ENCODE measurements at places on chromosomes 13 and 19.

- no peak for DNase-seq
Measured at GRCh38 chr19:21655540-21656126, 111.7 kb downstream of the ZNF100 start.

- DNase-seq, result no peak
Measured at GRCh38 chr13:26041444-26041843, 10.4 kb downstream of the SHISA2 start.

DNA sequence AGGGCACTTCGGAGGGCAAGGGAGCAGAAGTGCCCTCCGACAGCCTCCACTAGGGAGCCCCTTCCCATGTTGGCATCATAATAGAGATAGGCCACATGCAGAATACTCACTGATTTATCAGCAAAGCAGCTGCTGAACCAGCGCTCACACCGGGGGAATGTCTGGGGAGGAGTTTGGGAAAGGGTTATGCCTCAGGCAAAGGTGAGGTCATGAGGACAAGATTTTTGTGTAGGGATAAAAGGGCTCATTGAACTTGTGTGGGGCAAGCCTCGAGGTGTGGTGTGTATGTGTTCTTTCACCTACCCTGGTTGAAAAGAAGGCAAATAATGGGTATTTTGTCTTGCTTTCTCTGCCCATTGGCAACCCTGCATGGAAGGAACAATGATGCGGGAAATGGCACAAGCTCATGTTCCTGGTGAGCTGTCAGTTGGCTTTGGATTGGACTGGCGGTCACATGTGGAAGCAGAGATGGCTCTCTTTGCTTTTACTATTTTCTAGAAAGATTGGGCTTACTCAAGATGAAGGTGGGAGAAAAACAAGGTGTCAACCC lies 39.1 kb upstream of the SLC7A9 start:
- no peak for DNase-seq

DNA sequence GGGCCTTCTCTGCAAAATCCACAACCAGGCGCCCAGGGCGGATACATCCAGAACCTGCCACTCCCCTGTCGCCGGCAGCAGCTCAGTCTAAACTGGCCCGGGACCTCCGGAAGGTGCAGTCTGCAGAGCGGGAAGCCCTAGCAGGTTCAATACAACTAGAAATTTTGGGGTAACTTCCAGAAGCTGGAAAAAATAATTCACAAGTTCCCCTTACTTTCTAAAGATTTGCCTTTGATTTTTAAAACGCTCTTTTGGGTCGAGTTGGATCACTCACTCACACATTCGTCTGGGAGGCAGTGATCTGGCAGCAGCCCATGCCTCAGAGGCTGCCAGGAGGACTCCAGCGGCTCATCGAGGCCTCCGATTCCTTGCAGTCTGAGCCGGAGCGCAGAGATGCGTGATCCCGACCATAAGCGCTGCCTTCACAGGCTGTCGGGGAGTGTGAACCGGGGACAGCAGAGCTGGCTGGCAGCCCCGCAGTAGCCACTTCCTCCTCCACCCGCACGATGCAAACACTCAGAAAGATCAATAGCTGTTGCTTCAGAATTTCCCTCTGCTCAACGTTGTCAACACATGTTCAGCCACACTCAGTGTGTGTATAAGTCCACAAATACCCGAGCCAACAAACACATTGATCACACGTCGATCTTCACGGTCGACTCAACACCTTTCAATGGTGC lies 35.6 kb upstream of the ZNF507 start:
- DNase-seq, result no peak

DNA sequence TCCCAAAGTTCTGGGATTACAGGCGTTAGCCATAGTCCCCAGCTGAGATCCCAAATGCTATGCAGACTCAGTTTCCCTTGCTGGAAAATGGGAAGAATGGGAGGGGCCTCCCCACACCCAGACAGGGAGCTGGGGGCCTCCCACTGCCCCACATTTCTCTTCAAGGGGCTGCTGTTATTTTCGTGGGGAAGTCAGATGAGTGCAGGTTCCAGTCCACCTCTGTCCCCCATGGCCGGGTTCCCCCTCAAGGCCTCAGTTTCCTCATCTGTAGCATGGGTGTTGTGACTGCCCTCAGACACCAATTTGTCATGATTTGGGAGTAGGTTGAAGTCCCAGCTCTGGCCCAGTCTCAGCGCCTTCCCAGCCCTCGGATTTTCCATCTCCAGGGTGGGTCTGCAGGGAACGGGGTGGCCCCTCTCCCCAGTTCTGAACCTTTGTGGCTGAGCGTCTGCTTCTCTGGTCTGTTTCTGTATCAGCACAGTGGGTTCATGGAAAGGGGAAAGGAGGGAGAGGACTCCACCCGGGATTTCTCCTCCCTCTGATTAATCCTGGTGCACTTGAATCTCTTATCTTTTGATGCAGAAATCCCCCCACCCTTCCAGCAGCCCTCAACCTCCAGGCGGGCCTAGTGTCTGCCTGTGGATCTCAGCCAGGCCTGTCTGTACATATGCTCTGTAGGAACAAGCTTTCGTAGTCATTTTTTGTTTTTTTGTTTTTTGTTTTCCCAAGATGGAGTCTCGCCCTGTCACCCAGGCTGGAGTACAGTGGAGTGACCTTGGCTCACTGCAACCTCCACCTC lies 12.2 kb downstream of the NFIC start:
- no peak for DNase-seq

GRCh38 chr13:101452519-101453485 lies at the start of gene ITGBL1:
Gene ITGBL1, plus strand, starts transcription at chr13:101452675. Its CDS starts 159 bp downstream, at chr13:101452834.
- no peak for DNase-seq

DNA sequence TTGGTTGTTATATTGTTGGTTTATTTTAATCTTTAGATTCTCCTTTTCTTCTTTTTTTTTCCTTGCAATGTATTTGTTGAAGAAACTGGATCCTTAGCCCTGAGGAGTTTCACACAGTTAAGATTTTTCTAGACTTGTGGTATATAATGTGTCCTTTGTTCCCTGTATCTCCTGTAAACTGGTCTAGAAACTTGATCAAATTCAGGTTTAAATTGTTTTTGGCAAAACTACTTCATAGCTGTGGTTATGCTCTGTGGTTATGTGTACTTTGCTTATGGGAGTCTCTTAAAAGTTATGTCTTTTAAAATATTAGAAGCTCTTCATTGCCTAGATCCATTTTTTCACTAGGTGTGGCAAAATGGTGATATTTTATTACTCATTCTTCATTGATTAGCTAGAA lies 3.7 kb upstream of the MTRF1 start:
- no peak for DNase-seq

DNA sequence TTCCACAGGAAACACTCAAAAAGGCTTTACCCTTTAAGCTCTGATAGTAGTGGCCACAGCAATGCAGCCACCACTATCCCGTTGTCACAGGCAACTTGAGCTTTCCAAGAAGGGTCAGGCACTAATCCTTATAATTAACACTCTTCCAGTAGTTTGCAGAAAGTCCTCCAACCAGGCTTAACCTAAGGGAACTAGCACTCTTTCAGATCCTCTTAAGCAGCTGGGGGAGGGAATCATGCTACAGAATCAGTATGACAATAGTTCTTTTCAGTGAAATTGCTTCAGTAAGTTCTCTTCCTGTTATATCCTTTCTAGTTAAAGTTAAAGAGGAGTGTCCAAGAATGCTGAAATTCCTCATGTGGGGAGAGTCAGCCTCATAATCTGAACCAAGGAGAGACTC lies 82.2 kb downstream of the TNFSF11 start:
- DNase-seq, result no peak

GRCh38 chr13:111062966-111063365 lies 52.1 kb upstream of the ARHGEF7 start:
- DNase-seq, result no peak

Data from fibroblast of skin of left biceps (primary cell).